ENCODE measurements at places on chromosomes 4 and X.

- no peak for DNase-seq
Observed at GRCh38 chr4:7933651-7934510, 5.8 kb downstream of the AFAP1 start.

DNA sequence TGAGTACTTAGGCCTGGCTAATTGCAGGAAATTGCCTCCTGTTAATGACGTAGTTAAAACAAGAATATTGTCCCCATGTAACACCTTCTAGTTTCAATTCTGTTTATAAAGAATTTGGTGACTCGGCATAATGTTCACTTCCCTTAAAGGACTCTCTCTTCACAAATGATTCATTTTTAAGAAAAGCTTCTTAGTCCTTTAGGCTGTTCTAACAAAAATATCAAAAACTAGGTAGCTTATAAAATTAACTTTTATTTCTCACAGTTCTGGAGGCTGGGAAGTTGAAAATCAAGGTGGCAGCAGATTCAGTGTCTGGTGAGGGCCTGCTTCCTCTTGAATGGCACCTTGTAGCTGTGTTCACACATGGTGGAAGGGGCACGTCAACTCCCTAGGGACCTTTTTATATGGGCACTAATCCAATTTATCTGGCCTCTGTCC is 23.8 kb downstream of the COL25A1 start:
- DNase-seq, result no peak

- no peak for DNase-seq
Observed at GRCh38 chr4:160265836-160266235, 1163.0 kb downstream of the RAPGEF2 start.

GRCh38 chr4:68460085-68460484 is 12.8 kb downstream of the TMPRSS11E start:
- no peak for DNase-seq

DNA sequence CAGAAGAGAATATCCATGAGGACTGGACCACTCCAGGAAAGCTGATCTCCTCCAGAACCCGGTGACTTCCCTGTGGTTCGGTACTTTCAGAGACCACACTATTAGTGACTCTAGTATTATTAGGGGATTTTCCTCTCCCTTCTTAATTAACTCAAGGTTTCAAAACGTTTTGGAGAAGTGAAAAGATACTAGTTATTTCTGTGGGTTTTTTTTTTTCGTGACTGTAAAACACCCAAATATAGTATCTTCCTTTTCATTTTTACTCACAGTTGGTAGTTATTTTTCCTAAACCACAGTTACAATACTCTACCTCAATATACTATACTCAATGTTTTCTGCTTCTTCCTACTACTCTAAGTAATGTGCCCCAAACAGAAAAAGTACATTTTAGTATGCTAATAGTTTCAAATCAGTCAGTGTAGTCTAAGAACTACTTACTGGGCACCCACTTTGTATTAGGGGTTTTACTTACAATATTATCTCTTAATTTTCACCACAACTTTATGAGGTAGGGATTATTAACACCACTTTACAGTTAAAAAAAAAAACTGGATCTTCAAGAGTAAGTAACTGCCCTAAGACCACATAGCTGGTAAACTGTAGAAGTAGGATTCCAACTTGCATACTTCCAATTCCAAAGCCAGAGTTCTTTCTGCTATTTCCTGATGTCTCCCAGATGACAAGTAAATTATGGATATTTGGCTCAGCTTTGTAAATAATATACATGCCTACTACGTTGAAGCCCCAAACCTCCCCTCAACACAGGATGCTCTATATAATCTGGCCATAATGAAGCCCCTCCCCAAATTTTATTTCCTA is 45.0 kb downstream of the SLC9A7 start:
- DNase-seq, result no peak

GRCh38 chr4:85756938-85757337 is 282.0 kb downstream of the ARHGAP24 start:
- no peak for DNase-seq

- DNase-seq, result no peak
Observed at GRCh38 chrX:138128027-138128671, 562.2 kb downstream of the ZIC3 start.

DNA sequence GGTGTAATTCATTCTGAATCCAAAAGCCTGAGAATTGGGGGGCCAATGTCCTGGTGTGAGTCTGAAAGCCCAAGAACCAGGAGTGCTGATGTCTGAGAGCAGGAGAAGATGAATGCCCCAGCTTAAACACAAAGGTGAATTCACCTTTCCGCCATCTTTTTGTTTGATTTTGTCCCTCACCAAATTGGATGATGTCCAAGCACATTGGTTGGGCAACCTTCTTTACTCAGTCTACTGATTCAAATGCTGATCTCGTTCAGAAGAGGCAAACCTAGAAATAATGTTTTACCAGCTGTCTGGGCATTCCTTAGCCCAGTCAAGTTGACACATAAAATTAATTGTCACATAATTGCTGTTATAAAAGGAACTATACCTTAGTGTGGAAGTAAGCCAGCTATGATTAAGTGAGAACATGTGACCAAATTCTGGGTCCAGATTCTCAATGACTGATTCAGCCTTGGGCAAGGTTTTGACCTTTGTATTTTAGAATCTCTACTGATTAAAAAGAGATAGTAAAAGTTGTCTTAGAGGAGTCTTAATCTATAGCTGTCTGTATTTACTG is 34.5 kb upstream of the SLC4A4 start:
- DNase-seq, result no peak

- no peak for DNase-seq
Observed at GRCh38 chr4:35604724-35605123, 639.6 kb downstream of the ARAP2 start.

- no peak for DNase-seq
Observed at GRCh38 chr4:109182696-109183095, 119.8 kb downstream of the COL25A1 start.

GRCh38 chr4:41535911-41536371 is 2.0 kb upstream of the LIMCH1 start:
- no peak for DNase-seq

GRCh38 chr4:56106180-56107147 is 157.7 kb downstream of the CEP135 start:
- no peak for DNase-seq

GRCh38 chrX:150198776-150199175 is 164.3 kb upstream of the MAMLD1 start:
- DNase-seq, result no peak

DNA sequence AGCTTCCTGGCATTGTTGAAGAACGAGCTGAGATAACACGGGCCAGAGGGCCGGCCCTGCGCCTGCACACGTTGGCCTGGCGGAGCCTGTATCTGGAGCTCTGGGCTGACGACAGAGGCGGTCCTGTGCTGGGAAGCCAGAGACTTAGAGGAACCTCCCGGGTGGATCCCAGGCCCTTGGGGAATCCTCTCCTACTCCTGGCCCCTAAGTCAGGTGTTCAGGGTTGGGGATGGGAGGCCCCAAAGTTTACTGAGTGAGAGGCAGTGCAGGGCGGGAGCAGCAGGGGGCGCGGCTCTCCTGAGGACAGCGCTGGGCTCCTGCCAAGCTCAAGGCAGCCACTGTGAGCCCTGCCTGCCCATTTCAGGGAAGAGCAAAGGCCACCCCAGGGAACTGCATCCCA is 2.5 kb upstream of the HTRA3 start:
- peak; percentile 98 for DNase-seq

DNA sequence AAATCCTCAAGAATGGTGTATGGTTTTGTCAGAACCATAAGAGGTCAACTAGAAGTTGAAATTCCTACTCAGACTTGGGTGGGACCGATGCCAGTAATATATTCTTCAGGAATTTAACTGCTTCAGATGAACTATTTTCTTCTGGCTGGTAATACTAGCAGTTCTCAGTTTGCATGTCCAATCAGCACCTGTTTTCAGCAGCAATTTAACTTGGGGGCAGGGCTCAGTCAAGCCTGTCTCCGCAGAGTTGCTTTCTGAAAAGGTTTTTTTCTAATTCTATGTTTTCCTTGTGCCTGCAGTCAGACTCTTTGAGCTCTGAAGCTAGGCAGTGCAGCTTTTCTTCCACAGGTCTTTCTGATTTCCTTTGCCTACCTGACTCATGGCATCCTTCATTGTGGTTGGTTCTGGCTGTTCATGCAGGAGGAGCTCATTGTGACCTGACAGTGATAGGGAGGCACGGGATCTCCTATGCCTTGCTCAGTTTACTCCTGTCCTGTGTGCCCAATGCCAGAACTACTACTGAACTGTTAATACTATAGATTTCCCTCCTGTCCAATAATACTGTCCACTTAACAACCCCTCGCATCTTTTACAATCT is 17.3 kb upstream of the FMR1 start:
- no peak for DNase-seq

DNA sequence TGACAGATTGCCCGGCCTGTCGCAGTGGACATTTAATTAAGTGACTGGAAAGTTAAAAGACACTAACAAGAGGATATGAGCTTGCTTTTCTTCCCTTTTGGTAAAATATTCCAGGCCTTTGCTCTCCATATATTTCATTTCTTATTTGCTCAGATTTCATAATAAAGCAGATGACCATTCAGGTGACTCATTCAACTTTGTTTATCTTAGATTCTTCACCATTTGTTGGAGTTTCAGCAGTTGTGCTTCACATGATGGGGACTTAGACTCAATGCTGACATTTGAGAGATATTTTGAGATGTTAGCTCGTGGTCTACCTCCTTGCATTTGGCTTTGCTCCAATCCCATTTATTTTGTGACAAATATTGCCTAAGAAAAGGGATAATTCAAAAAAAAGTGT is 312.2 kb downstream of the ARHGAP24 start:
- no peak for DNase-seq

GRCh38 chr4:87543835-87544461 is 14.8 kb upstream of the SPARCL1 start:
- no peak for DNase-seq

DNA sequence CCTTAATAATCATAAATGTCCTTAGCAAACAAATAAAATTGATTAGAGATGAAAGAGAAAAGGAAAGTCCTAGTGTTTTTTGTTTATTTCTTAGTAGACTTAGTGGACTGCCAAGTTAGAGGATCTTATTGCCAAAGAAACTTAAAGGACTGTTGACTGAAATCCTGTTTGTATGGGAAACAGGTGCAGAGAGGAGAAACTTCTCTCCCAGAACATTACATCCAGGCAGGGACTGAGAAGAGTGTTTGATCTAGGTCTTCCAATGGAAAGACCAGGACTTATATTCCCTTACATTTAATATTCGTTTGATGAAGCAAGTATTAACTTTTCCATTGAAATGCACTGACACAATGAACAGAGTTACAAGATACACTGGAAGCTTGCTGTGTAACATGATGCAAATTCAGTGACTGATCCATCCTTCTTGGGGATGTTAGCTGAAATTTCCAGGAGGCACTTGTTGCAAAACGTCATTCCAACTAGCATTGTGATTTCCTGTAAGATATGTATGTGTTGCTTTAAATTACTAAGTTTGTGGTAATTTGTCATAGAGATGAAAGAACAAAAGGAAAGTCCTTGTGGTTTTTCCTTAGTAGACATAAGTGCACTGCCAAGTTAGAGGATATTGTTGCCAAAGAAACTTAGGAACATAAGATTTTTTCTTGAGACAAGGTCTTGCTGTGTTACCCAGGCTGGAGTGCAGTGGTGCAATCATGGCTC is 505.6 kb downstream of the STIM2 start:
- DNase-seq, result no peak

GRCh38 chr4:18343581-18343980 is 322.0 kb upstream of the LCORL start:
- no peak for DNase-seq

GRCh38 chr4:147846318-147847155 is 114.6 kb downstream of the ARHGAP10 start:
- DNase-seq, result no peak

DNA sequence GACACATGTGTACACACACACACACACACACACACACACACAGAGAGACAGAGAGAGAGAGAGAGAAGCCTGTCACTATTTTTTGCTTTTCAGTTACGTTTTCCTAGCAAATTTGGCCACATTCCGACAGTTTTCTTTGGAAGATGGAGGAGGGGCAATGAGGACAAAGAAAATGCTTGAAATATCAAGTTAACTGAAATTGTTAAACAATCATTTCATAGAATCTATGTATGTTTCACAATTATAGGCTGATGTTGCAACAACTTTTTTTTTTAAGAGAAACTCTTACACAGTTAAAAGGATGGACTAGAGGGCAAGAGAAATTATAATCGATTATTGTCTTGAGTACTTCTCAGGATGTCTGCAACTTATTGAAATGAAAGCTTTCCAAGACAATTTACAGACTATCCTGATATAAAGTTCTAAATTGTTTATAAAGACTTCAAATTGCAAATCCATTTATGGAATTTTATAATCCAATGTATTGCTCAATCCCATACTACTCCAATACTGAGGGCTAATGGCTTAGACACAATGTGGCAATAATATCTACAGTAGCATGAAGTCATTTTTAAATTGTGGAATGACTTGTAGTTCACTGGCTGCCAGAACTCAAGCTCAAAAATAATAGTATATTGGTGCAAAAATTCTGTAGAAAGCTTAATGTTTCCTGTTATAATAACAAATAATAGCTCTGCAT is 647.0 kb upstream of the PCDH7 start:
- no peak for DNase-seq

DNA sequence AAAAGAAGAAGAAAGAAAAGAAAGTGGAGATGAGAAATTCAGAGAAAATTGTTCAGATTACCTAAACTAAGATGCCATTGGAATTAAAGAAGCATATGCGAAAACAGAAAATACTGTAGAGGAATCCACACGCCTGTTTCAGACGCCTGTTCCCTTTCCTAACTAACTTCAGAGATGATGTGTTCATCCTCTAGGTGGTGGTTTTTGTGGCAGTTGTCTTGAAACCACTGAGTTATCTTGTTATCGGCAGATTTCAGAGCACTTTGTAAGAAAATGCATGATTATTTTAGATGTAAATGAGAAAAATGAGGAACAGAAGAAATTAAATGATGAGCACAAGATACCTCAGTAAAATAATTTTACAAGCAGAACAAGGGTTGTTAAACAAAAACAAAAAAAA is 48.3 kb downstream of the FUNDC1 start:
- no peak for DNase-seq

- no peak for DNase-seq
Observed at GRCh38 chrX:74242050-74242449, 61.9 kb upstream of the ZCCHC13 start.

DNA sequence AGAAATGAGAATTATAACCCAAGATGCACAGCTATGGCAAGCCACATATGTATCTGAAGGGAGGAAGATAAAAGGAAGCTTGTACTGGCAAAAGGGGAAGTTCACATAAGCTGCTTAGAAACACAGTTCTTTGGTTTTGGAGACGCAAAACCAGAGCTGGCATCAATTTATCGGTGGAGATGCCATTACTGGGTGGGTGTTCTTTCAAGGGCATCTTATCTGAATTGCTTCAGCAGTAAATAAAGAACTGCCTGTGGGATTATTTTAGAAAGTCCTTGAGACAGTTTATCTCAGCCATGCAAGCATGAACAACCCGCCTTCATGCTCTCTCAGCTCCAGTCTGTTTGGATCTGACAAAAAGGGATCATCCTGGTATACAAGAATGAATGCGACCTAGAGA is 60.8 kb downstream of the DDX60 start:
- no peak for DNase-seq

Measured in 8988T (cell line).